GM10248 (cell line): ENCODE measurements at places on chromosomes 2 and 18.
A peak's percentile ranks its signal among the peaks of the same experiment; 100 is the strongest.

GRCh38 chr2:6864923-6865345 lies 773 bp downstream of the CMPK2 start:
- DNase-seq: no peak

DNA sequence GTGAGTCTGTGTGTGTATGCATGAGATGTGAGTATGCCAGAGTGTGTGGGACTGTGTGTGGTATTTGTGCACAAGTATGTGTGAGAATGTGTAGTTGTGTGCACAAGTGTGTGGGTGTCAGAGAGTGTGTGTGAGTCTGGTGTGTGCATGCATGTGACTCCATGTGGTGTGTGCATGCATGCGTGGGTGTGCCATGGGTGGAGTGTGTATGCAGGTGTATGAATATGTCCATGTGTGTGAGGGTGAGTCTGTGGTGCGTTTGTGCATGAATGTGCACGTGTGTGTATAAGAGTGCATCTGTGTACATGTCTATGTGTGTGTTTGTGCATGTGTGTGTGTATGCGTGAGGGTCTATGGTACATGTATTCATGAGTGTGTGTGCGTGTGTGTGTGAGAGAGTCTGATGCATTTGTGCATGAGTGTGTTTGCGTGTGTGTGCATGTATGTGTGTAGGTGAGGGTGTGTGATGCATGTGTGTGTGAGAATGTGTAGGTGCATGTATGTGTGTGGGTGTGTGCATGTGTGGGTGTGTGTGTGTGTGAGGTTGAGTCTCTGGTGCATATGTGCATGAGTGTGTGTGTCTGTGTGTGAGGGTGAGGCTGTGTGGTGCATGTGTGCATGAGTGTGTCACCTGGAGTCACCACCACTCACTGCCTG lies 226.8 kb downstream of the LDLRAD4 start:
- DNase-seq: no peak

GRCh38 chr2:101305492-101306078 lies 2.9 kb downstream of the RNF149 start:
- DNase-seq: no peak

DNA sequence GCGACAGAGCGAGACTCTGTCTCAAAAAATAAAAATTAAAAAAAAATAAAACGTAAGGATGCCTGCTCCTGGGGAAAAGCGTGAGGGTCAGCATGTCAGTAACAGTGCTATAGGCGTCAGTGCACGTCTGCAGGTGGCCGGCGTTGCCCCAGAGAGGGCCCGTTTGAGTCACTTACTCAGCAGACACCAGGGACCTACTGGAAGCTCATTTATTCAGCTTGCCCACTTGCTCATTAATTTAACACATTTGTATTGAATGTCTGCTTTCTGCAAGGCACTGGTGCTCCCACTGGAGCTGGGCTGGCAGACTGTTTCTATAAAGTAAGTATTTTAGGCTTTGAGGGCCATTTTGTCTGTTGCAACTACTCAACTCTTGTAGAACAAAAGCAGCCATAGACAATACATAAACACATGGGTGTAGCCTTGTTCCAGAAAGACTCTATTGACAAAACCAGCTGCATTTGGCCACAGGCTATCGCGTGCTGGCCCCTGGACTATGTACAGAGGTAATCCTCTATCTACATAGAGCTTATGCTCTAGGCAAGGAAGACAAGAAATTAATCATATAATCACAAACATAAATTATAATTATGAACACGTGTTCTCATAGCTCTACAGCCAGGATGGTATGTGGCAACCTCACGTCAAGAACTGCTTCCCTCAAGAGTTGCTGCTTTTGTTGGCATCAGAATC lies 73.2 kb downstream of the KLHL29 start:
- no peak for DNase-seq

GRCh38 chr2:63741884-63742579 lies 99.7 kb upstream of the UGP2 start:
- DNase-seq: no peak

DNA sequence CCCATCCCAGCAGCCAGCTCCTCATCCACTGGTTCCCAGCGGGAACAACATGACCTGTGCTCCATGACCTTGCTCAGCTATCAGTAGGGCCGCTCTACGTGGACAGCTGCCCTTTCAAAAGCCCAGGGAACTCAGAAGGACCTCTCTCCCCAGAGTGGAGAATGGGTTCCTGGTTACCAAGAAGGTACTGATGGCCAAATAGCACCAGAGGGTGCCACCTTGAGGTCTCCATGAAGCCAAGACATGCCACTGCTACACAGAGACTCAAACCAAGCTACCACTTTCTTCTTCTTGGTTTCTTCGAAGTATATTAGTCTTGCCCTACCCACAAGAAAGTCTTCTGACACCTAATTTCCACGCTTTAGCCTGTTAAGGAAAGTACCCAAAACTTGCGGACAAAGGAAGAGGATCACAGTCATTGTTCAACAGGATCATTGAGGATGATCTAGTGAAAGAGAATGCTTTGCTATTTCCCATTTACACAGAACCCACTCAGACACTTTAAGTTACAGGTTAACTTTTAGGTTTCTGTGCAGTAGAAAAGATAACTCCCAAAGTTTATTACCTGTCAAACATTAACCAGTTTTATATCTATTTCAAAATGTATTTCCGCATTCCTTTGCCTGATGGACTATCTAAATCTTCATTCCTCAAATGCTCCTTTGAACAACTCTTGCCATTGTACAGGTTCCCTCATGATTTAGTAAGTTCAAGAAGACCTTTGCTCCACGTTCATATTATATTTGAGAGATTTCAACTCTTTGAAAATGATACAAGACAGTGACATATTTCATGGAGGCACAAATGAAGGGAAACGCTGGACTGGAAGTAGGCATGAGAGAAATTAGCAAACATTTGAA lies 102.2 kb downstream of the ALPK2 start:
- no peak for DNase-seq

GRCh38 chr2:110747522-110748488 lies 15.4 kb downstream of the ACOXL start:
- DNase-seq: no peak

- DNase-seq: no peak
Measured at GRCh38 chr2:122471753-122472152, 716.3 kb downstream of the TSN start.

- DNase-seq: no peak
Measured at GRCh38 chr2:234595829-234596228, 98.9 kb upstream of the ARL4C start.

DNA sequence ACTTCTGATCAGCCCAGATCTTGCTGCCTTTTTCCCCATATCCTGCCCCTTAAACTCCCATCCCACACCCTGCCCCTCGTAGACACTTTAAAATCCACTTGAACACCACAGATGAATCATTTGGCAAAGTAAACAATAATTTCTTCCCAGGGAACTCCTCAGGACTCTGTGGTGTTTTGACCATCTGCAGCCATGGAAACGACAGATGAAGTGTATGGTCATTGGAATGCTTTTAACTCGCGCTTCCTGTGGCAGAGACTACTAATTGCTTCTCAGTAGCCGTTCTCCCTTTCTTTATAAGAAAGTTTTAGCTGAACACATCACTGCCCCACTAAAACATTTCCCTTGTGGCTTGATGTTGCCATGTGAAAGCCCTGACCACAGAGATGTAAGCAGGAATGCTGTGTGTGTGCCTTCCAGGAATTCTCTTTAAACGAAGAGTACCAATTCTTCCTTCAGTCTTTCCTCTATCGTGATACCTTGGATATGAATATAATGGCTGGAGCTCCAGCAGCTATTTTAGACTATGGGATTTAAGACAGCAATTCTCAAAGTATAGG lies 92.7 kb upstream of the PARD3B start:
- DNase-seq: no peak

DNA sequence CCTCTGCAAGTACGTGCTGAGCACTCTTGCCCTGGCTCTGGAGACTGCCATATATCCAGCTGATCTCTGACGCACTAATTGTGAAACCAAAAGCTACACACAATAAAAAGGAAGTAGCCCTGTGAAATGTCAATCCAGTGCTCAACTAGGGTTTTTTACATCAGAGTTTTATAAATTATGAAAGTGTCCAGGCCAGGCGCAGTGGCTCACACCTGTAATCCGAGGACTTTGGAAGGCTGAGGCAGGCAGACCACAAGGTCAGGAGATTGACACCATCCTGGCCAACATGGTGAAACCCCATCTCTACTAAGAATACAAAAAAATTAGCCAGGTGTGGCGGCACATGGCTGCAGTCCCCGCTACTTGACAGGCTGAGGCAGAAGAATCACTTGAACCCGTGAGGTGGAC lies 24.5 kb upstream of the PEX13 start:
- peak; percentile 72 for DNase-seq

GRCh38 chr2:24620936-24621335 lies 129.9 kb downstream of the NCOA1 start:
- no peak for DNase-seq

DNA sequence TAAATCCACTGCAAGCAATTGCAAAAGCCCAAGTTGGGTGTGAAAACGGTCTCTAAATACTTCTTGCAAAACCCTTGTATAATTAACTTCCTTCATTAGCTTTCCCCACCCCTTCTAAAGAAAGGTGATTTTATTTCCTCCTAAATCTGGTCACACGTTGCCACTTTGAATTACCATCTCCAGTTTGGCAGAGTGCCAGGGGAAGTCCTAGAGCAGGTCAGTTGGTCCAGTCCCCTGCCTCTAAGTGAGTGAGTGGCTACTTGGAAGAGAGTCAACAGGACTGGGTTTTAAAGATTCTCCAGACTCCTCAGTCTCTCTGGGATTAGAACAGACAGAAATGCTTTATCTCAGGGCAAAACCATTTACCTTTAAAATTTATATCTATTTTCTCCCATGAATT lies 18.7 kb upstream of the LYPD6B start:
- DNase-seq: no peak

DNA sequence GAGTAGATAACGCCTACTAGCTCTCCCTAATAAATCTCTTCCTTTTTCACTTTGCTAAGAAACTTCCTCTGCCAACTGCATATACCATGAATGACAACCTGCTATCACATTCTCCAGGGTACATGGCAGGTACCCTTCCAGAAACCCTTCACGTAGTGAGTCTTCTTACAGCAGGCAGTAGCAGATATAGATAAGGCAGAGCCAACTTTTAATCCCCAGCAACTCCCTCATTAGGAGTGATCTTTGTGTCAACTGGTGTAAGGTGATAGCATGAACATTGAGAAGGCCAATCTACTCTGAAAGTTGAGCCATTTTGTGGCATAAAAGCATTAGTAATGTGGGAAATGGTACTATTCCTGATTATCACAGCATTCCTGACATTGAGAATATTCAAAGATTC lies 5.7 kb upstream of the STK17B start:
- no peak for DNase-seq

DNA sequence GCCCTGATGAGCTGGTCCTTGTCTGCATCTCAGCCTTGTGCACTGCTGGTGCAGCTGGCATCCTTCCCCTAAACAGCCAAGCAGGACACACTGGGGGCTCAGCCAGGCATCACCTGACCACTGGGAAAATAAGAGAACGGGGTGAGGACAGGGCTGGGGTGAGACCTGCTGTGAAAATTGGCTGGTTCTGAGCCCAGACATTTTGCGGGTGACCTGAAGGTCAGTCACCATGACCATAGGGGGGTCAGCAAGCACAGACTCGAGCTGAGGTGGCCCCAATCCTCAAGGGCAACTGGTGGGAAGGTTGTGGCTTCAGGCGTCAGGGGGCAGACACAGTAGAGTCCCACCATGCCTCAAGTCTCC lies 144.9 kb upstream of the TWIST2 start:
- DNase-seq: no peak
